ENCODE measurements at places on chromosomes 11 and 22.

DNA sequence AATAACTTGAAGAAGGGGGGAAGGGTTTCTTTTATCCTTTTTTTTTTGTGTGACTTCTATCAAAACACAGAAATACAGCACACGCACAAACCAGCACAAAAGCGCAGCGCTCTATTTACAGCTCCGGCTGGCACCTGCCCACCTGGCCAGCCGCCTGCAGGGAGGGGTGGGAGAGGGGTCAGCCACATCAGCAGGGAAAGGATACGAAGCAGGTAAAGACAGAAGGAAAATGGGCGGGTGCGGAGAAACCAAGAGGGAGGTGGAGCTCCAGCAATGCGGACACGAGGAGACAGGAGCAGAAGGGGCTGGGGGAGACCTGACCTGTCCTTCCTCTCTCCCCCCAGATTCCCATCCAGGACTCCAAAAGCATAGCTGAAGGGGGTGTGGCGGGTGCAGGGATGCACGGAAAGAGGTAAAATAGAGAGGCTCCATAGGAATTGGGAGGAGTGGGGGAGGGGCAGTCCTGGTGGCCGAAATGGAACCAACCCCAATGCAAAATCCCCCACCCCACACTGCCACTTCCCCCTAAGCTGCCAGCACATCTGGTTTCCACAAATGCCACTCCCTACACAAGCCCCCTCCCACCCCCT, 14.1 kb downstream of the CXCR5 start:
- DNase-seq: no peak

DNA sequence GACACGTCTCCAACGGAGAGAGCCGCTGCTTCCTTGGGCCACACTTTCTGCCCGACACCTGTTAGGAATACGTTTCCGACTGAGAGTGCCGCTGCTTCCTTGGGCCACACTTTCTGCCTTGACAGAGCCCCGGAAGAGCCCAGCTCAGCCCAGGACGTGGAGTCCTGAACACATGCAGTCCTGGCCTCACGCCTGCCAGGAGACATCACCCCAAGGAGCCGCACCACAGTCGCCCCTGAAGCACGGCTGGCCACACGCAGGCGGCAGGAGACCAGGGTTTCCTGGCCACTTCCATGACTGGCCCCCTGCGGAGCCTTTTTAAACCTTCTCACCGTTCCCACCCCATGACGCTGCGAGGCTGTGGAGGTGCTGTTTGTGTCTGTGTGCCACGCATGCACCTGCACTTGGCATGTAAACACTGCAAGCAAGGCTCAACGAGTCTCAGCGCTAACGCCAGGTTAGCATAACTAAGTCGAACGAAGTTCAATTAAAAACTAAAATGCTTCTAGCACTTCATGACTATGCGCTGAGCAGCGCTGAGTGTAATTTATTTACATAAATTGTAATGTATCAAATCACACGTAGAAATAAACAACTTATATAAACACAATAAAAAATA, 8.8 kb downstream of the TOLLIP start:
- no peak for DNase-seq

DNA sequence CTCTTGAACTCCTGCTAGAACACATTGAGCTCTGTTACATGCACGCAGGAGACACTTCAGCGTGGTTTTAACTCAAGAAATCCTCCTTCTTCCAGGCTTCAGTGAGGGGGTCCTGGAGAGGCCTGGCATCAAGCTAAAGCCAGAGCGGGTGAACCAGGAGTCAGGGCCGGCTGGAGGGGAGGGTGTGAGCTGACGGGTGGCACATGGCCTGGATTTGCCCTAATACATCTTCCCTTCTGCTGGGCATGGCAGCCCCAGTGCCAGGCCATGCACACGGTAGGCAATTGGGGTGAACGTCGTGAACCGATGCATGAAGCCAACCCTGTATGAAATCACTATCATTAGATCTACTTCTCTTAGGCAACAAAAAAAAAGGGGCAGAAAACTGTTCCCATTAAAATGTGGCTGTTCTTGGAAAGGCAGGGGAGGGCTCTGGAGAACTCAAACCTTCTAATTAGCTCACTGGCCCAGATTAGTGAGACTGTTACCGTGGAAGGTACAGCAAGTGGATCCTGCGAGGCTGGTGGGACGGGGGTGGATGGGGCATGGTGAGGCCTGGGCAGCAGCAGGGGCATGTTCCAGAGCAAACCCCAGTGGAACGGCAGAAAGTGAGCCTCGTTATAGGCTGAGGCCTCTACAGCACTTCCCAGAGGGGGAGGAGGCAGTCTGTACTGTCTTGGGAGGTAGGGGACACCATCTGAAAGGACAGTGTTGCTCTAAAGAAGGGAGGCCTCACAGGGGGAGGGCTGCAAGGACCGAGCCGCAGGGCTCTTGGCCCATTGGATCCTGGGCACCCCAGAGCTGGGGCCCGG, 10.6 kb downstream of the IFT27 start:
- no peak for DNase-seq

DNA sequence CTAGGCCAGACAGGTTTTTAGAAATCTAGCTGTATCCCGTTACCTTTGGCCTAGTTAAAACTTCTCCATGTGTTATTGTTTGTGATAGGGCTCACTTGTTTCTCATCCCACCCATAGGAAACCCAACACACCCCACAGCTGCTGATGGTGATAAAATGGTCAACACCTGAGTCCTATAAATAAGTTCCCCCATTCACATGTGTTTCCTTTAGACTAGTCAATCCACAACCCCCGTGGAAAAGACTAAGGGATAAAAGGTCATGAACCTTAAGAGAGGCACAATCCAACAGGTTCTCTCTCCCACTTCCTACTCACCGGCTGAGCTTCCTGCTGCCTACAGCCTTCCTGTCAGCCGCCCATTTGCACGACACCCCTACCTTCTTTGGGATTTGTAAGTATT, 768.4 kb downstream of the JRKL start:
- DNase-seq: no peak

- DNase-seq: no peak
These were observed 53.5 kb downstream of the ZNF280B start for GRCh38 chr22:22454997-22455396.

DNA sequence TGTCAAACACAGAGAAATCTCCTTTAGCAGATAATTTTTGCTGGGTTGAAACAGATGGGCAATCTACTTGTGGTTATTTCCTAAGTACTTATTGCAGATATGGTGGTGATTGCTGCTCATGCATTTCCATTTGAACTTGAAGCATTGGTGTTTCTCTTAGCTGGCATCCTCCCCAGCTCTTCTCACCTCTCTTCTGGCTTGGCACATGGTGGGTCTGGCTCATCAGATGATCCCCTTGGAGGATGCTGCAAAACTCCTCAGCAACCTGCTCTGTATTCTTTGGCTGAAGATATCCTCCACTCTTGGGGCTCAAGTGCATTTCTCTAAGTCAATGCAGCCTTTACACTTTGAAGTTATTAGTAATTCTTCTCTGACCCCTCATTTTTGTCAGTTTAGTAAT, 87.3 kb upstream of the MYO18B start:
- no peak for DNase-seq

GRCh38 chr22:46122511-46122971, 27.8 kb upstream of the PPARA start:
- peak; percentile 65 for DNase-seq

GRCh38 chr11:77967121-77967520, 27.3 kb downstream of the INTS4 start:
- DNase-seq: no peak

DNA sequence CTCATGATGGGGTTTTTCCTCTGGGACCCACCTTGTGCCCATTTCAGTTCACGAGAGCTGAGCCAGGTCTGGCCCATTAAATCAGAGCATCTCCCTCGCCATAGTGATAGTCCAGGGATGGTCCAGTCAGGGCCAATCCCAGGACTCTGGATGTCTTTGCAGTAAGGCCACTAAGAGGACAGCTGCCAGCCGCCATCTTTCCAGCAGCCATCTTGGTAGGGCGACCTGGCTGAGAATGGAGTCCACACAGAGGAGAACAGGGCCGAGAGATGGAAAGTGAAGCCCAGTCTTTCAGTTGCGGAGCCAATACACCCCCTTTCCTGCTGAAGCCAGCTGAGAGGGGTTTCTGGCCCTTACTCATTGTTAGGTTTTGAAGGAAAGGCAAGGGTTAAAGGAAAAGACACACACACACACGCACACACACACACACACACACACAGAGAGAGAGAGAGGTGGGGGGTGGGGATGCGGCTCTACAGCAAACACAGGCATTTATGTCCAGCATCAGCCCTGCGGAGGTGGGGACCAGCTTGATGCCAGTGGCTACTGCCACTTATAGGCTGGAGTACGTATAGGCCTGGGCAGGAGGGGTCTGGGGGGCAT, 12.4 kb upstream of the KIAA0930 start:
- no peak for DNase-seq

DNA sequence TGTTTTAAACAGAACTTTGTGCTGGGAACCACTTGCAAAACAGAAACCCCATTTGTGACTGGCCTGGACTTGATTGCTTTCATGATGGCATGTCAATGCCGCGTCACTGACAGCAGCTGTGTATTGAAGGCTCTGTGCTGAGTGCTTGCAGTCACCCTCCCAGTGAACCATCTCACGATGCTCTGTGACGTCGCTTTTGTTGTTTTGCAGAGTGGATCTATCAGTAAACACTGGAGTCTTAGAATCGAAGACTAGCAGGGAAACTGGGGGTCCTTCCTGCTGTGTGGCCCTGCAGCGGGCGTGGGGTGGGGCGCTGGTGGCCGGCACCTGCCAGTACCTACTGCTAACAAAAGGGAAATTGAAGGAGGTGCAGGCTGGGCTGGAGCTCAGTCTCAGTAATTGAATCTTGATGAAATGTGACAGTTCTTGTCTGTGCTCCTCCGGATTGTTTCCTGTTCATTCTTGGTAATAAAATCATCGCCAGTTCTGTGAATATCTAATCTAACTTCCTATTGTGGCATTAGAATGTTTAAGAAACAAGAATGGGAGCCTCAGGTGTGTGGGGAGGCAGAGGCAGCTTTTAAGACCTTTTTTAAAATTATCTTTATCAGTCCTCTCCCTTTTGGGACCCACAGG, 50.5 kb upstream of the PARVG start:
- no peak for DNase-seq

DNA sequence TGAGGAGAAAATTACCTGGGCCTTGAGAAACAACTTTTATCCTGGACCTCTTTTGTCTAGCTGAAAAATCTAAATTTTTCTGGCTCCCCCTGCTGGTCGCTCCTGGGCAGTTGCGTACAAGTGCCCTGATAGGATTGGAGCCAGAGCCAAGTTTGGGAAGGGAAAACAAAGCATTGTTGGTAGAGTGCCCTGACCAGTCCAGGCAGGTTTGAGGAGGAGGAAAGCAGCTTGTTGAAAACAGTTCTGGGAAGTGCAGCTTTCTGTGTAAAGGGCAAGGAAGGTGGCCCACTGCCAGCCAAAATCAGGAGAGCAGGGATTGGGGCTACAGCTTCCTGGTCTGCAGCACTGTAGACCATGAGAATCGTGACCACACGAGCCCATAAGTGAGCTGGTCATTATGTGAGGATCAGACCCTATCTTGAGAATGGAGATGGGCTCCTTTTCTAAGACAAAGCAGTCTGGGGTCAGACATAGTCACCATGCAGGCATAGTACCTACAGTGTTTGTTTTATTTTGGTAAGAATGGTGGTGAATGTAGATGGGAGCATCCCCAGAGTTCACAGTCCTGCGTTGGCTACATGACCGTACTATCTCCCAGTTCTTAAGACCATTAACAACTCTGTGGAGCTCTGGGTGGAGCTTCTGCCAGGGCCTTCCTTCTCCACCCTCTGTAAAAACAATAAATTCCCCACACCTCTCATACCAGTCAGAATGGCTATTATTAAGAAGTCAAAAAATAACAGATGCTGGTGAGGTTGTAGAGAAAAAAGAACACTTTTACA, 21.3 kb upstream of the PIK3IP1 start:
- DNase-seq: peak; percentile 57

- no peak for DNase-seq
These were observed 21.9 kb downstream of the IGSF9B start for GRCh38 chr11:133934599-133935550.

DNA sequence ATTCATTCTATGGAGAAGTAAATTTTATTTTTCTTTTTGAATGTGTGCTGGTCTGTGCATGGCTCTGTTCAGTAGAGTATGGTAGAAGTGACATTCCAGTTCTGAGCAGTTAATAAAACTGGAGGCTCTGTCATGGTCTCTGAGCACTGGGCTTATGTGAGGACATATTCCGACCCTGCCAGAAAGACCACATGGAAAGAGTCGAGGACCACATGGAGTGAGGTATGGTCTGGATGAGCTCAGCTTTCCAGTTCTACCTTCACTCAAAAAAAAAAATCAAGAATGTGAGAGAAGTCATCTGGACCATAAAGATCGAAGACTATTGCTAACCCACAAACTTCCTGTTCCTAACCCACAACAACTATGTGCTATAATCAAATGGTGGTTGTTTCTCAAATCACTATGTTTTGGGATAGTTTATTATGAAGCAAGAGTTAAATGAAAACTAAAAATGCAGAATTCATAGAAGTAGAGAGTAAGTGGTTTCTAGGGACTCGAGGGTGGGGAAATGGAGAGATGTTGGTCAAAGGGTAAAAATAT, 534.2 kb upstream of the ANO5 start:
- no peak for DNase-seq

- no peak for DNase-seq
These were observed 3.3 kb downstream of the RAB6A start for GRCh38 chr11:73757598-73757997.

GRCh38 chr22:29346659-29347058, 31.2 kb upstream of the RASL10A start:
- no peak for DNase-seq
